Fibroblast of villous mesenchyme (primary cell): ENCODE measurements at places on chromosomes 16 and 17.

- no peak for DNase-seq
Observed at GRCh38 chr17:45197108-45197507, 24.6 kb upstream of the FMNL1 start.

GRCh38 chr16:80060470-80060869 lies 459.9 kb upstream of the MAF start:
- no peak for DNase-seq

GRCh38 chr17:6948976-6949375 lies 46.9 kb upstream of the ALOX12 start:
- DNase-seq: no peak

GRCh38 chr17:78512976-78513375 lies 64.2 kb downstream of the DNAH17 start:
- DNase-seq: no peak

GRCh38 chr17:82831818-82832200 lies 8.0 kb downstream of the ZNF750 start:
- no peak for DNase-seq

DNA sequence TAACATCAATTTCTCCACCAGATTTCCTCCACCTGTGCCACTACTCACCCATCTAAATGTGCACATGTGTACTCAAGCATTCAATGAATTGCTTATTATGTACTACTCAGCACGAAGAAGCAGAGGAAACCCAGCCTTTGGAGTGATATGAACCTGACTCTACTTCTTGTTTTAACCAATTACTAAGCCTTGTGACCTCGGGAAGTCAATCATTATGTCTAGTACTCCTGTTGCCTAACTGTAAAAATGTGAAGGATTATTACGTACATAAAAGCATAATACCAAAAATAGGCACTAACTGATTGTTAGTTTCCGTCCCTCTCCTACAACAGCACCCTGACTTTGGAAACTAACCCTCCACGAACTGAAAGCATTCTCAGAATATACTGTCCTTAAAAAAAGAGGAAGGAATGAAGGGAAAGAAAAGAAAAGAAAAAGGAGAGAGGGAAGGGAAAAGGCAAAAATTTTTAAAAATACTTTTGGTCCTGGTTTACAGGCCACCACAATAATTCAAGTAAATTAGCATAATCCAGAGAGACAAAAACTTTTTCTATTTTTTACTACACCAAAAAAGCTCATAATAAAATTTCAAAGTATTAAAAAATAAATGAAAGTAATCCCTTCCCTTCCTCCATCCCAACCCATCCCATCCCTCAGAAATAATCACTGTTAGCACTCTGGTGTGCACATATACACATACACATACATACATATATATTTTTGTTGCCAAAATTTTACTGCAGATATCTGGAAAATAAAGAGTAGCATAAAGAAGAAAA lies 53.6 kb downstream of the KANSL1 start:
- no peak for DNase-seq

- peak; percentile 87 for DNase-seq
Observed at GRCh38 chr17:64441772-64442540, 7.0 kb upstream of the MILR1 start.

- no peak for DNase-seq
Observed at GRCh38 chr16:67926181-67926750, 5.4 kb downstream of the CTRL start.

DNA sequence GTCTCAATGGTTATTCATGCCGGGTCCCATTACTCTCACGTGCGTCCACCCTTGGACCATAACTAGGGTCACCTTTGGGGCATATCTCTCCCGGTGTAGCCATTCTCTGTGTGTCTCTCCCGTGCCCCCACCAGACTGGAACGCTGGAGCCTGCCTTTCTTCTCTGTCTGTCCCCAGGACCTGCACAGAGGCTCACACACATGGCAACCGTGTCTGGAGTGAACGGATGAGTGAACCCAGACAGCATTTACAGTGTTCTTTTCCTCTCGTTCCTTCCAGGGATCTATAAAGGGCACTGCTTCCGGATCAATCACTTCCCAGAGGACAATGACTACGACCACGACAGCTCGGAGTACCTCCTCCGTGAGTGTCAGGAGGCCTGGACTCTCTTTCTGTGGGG lies 26.4 kb upstream of the CACNG1 start:
- DNase-seq: no peak

- DNase-seq: no peak
Observed at GRCh38 chr16:18846416-18846815, 45.1 kb upstream of the ARL6IP1 start.

GRCh38 chr17:51352798-51353197 lies 92.5 kb downstream of the UTP18 start:
- no peak for DNase-seq

GRCh38 chr17:50110591-50111349 lies 15.6 kb downstream of the PDK2 start:
- DNase-seq: no peak

GRCh38 chr16:68113059-68113761 lies 28.0 kb downstream of the NFATC3 start:
- no peak for DNase-seq

GRCh38 chr17:44451832-44452231 lies 51.4 kb downstream of the GPATCH8 start:
- DNase-seq: no peak

GRCh38 chr17:8122422-8122923 lies 1.4 kb downstream of the HES7 start:
- DNase-seq: peak; percentile 53

DNA sequence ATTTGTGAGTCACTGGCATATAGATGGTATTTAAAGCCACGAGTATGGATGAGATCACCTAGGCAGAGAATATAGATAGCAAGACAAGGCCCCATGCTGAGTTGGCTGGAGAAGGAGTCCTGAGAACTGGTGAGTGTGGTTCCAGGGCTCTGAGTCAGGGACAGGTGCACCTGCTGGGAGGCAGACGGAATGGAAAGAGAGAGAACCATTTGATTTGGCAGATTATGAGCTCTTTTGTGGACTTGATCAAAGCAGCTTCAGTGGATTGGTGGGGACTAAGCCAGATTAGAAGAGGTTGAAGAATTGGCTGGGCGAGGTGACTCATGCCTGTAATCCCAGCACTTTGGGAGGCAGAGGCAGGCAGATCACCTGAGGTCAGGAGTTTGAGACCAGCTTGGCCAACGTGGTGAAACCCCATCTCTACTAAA lies 4.3 kb upstream of the C16orf92 start:
- DNase-seq: no peak

DNA sequence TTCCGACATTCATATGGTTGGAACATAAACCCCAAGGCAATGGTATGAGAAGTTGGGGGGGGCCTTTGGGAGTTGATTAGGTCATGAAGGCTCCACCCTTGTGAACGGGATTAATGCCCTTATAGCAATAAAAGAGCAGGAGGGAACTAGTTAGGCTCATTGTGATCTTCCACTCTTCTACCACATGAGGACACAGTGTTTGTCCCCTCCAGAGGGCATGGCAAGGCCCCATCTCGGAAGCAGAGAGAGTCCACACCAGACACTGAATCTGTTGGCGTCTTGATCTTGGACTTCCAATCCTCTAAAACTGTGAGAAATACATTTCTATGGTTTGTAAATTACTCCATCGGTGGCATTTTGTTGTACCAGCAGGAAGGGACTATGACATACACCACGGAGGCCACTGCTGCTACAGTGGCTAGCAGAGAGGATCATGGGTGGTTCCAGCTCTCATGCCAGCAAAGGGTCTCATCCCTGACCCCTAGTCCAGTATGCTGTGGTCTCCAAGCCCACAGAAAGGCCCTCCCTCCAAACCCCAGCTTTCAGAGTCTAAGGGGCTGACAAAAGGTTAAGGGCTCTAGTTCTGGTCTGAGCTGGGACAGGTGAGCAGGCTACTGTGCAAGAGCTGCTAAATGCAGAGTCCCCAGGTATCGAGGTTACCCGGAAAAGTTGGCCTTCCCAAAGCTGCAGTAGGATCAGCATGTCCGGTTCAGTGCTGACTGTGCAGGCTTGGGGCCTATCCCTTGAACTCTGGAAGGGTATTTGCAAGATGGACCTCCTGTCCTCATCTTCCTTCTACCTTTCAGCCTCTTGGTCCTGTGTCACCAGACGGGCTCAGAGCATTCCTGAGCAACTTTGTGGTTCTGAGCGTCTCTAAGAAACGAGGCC lies 12.2 kb downstream of the CCR7 start:
- DNase-seq: peak; percentile 28

DNA sequence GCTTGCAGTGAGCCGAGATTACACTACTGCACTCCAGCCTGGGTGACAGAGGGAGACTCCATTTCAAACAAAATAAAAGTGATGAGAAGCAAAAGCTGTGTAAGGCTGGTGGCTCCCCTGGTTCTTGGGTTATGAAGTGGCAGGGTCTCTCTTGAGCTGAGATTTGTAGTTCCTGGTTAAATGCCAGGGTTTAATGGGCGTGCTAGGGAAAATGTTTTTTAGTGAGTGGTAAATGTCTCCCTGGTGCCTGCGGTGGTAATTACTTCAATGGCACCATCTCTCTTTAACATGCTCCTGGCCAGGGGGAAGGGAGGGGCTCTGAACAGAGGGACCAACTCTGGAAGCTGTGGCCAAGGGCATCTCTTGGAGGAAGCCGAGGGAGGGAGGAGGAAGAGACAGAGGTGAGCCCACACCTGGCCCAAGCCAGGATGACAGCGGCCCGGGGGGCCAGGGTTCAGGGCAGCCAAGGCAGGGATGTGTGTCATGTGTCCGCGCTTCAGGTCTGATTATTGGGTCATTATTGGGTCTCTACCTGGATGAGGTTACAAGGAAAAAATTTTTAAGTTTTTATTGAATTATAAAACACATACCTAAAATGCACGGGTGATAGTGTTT lies 17.8 kb upstream of the RPL38 start:
- no peak for DNase-seq

- no peak for DNase-seq
Observed at GRCh38 chr16:83354015-83354414, 453.8 kb upstream of the HSBP1 start.

DNA sequence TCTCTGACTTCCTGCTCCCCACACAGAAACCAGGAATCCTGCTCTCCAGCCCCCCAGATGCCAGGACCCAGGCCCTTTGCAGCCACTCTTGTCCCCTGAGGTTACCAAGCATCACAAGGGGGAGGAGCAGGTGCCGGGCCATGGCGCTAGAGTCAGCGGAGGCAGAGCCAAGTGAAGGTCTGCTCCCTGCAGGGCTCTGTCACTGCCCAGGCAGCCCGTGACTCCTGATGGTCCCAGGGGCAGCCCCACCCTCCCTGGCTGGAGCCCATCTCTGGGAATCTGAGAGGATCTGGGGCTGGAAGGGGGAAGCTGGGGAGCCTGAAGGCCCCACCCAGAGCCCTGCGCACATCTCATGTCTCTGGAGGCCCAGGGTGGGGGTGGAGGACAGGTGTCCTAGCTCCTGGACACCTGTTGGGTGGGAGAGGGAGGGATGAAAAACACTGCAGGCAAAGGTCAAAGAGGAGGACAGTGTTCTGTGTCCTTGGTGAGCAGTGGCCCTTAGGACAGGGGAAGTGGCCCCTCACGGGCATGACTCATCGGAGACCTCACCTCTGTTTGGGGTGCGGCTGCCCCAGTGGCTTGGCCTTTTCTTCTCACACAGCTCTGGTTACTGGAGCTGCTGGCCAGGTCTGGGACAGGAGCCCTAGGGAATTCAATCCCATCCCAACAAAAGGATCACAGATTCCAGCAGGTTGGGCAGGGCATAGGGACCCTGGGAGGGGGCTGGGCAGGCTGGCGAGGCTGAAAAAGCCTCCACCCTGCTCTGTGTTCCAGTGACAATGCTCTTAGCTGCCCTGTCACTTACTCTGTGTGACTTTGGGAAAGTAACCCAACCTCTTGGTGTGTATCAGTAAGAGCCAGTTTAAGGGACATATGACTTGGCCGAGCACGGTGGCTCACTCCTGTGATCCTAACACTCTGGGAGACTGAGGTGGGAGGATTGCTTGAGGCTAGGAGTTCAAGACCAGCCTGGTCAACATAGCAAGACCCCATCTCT lies at the start of gene PRSS36:
TSS of gene PRSS36 (minus strand) at position 173 of the 997 bp plus-strand sequence. CDS start at position 142, 31 bp downstream.
- no peak for DNase-seq

DNA sequence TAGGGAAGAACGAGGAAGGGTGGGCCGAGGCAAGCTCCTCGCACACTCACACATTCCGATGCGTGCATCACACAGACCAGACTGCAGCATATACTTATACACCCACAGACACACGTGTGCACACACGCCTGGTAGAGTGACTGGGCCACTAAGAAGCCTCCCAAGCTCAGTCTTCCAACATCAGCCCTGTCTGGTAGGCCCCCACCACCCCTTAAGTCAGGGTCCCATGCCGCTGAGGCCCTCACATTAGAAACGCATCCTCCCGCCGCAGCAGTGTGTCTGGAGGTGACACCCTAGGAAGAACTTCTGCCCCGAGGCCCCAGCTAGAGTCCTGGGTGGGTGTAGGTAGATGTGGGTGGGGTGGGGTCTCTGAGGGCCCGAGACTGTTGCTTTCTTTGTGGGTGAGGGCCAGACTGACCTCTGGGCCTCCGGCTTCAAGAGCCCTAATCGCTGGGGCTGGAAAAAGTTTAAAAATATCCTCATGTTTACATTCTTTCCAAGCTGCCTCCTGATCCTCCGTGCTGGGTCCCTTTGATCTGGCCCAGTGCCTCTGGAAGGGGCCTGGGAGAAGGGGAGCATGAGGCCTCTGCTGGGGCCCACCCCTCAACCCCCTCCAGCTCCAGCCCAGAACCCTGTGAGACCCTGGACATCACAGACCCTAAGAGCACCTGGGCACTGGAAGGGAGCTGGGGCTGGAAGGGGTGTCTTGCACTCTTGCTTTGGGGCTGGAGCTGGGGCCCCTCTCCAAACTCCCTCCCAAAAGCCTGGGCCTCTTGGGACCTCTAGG lies 13.6 kb downstream of the CDH16 start:
- peak; percentile 70 for DNase-seq

- DNase-seq: no peak
Observed at GRCh38 chr16:88943741-88944140, 33.3 kb downstream of the CBFA2T3 start.

GRCh38 chr16:89729863-89730593 lies 8.7 kb downstream of the ZNF276 start:
- DNase-seq: no peak

DNA sequence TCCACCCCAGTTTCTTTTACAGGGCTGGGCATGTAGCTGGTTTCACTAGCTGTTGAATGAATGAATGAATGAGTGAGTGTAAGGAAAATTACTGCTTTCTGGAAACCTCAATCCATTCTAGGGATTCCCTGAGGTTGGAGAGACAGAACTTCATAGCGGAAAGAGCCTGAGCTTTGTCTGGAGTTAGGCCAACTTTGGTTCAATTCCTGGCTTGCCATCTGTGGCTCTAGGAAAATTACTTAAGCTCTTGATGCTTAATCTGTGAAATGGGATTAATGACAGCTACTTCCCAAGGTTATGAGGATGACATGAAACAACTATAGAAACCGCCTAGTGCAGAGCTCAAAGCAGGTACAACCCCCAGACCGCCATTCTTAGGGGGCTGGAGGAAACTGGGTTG lies 76.3 kb upstream of the AXIN2 start:
- peak; percentile 14 for DNase-seq
